ENCODE measurements at places on chromosomes 6 and 20. TPM values are rescaled to one million over a fixed set of nuclear protein-coding genes. Genes with fewer than 3 reads are reported as not detected.

PRR18 gene
- total RNA-seq, result 0.59 TPM

VWA7 gene
- 4.2 TPM for total RNA-seq

DNA sequence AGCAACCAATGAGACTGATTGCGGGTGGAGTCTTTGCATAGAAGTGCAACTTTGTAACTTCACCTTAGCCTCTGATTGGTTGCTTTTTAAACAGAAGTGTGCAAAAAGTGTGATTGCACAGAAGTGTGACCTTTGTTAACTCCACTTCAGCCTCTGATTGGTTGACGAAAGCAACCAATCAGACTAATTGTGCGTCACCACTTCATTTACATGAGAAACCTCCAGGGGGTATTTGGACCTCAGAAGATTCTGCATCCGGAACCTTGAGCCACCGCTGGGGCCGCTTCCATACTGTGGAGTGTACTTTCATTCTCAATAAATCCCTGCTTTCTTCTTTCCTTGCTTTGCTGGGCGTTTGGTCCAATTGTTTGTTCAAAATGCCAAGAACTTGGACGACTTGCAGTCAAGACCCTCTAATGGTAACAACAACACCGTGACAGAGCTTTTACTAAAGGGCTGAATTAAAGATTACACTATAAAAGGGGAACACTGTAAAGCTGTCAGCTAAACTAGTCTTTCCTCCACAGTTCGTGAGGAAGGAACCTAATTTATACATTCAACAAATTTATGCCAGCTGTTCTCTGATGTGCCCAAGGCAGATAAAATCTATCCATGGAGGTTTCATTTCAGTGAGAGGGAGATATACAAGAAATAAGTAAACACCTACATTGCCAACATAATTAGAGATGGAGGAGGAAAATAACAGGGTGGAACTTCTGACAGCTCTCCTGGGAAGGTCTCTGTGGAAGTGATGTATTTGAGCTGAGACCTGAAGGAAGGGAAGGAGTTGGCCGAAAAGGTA, 1.4 kb upstream of the HECA start:
- peaks cover 33% of the 10 kb centered on the region for H3K4me1 ChIP-seq
- no peaks in the 10 kb centered on the region for H3K27me3 ChIP-seq
- H3K36me3 ChIP-seq, result no peaks in the 10 kb centered on the region
- no peak for DNase-seq
- H3K4me3 ChIP-seq, result no peak overlapping the region

IL17F gene
- total RNA-seq, result not detected

GRCh38 chr6:45808917-45809316, 206.7 kb downstream of the CLIC5 start:
- no peak overlapping the region for H3K4me3 ChIP-seq
- no peak overlapping the region for H3K27ac ChIP-seq
- no peaks in the 10 kb centered on the region for H3K4me1 ChIP-seq
- no peaks in the 10 kb centered on the region for H3K36me3 ChIP-seq
- DNase-seq, result no peak
- no peaks in the 10 kb centered on the region for H3K27me3 ChIP-seq

- H3K4me3 ChIP-seq, result no peak overlapping the region
- H3K4me1 ChIP-seq, result no peaks in the 10 kb centered on the region
- H3K27me3 ChIP-seq, result no peaks in the 10 kb centered on the region
- no peak overlapping the region for H3K27ac ChIP-seq
These were observed 198.9 kb downstream of the NKAIN2 start for GRCh38 chr6:124002377-124003081.

DNA sequence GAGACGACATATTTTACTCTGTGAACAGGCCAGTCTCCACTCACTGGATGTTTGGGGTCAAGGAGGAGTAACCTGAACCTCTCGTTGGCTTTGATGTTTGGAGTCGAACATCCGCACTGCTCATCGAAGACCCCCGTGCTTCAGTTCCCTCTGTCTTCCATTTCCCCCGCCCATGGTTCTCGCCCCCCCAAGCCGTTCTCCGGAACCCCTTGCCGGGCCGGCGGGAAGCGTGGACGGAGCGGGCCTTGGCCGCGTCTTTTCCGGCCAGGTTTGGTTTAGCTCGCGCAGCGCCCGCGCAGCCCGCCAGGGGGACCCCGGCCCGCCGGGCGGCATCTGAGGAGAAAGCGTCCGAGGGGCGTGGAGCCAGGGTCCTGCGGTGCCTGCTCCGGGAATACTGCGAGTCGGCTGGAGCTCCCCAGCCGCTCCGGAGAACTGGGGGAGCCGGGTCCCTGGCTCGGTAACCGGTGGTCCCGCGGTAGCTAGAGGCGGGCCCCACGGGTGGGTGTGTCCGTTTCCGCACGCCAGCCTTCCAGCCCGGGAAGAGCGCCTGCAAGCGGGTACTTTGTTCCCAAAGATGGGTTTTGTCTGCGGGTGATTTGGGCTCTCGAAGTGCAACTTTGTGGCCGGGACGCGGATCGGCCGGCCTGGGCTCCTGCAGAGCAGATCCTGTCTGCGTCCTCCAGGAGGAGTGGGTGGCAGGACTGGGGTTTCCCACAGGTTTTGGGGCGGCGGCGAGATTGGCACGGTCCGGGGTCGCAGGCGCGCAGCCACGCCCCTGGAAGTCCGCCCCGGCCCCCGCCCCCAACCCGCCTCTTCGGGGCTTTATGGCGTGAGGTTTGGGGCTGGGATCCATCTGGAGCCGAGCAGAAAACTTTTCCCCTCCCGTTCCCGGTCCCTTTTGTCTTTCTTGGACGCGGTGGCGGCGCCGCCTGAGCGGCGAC, at the start of gene TMEM200A:
Gene TMEM200A, plus strand, starts transcription at position 852 of the 941 bp plus-strand sequence. CDS start 74,406 bp downstream, outside the sequence.
- H3K4me1 ChIP-seq, result peaks cover 12% of the 10 kb centered on the region
- H3K36me3 ChIP-seq, result no peaks in the 10 kb centered on the region
- H3K27me3 ChIP-seq, result peaks cover 38% of the 10 kb centered on the region
- peak within 1 kb of the TSS; percentile 68 for H3K4me3 ChIP-seq

GRCh38 chr6:101016163-101016562, 135.0 kb upstream of the ASCC3 start:
- H3K27me3 ChIP-seq, result no peaks in the 10 kb centered on the region
- H3K4me1 ChIP-seq, result no peaks in the 10 kb centered on the region
- no peak overlapping the region for H3K27ac ChIP-seq
- H3K36me3 ChIP-seq, result no peaks in the 10 kb centered on the region
- no peak for DNase-seq
- H3K4me3 ChIP-seq, result no peak overlapping the region

FAM229B gene
- total RNA-seq, result 13.6 TPM

DNA sequence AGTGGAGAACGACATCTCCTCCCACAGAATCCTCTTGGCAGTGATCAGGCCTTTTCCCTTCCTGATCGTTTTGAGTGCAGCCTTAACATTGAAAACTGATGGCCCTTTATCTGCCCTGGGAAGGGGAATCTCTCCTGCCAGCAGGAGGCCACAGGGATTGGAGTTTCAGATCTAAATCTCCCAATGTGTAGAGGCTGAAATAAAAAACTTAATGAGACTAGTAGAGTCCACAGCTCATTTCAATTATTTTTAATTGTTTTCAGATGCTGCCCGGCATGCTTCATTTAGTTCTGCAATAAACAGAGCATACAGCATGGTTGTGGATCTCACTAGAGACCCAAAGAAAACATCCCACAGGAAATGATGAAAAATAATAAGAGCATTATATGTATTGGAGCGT, 662.2 kb upstream of the HS3ST5 start:
- H3K36me3 ChIP-seq, result no peaks in the 10 kb centered on the region
- H3K27ac ChIP-seq, result no peak overlapping the region
- H3K4me3 ChIP-seq, result no peak overlapping the region
- no peak for DNase-seq

GRCh38 chr6:149608381-149608982, 40.0 kb downstream of the KATNA1 start:
- H3K36me3 ChIP-seq, result peaks cover 11% of the 10 kb centered on the region
- H3K27me3 ChIP-seq, result no peaks in the 10 kb centered on the region
- no peak overlapping the region for H3K27ac ChIP-seq
- H3K4me3 ChIP-seq, result no peak overlapping the region

DNA sequence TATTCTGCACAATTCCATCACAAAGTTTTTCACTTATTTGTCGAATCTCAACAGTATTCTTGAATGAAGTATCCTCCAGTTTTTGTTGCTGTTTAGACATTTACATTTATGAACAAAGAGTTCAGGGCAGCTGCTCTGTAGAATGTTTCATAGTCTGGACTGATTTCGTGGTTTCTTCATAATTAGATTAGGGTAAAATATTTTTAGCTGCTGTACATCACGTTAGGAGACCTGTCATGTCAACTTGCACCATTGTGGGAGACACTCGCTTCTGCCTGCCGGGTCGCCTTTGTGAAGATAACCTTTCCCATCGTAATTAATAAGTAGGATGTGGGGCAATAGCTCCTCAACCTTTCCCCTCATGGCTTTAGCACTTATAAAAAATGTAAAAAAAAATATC, 27.5 kb upstream of the RPS6KA2 start:
- H3K4me3 ChIP-seq, result no peak overlapping the region
- no peak for DNase-seq
- no peaks in the 10 kb centered on the region for H3K36me3 ChIP-seq
- no peaks in the 10 kb centered on the region for H3K27me3 ChIP-seq

- peaks cover 21% of the 10 kb centered on the region for H3K4me1 ChIP-seq
- H3K36me3 ChIP-seq, result no peaks in the 10 kb centered on the region
- no peak overlapping the region for H3K4me3 ChIP-seq
- H3K27me3 ChIP-seq, result no peaks in the 10 kb centered on the region
These were observed 12.7 kb upstream of the GSTA3 start for GRCh38 chr6:52922161-52922560.

DNA sequence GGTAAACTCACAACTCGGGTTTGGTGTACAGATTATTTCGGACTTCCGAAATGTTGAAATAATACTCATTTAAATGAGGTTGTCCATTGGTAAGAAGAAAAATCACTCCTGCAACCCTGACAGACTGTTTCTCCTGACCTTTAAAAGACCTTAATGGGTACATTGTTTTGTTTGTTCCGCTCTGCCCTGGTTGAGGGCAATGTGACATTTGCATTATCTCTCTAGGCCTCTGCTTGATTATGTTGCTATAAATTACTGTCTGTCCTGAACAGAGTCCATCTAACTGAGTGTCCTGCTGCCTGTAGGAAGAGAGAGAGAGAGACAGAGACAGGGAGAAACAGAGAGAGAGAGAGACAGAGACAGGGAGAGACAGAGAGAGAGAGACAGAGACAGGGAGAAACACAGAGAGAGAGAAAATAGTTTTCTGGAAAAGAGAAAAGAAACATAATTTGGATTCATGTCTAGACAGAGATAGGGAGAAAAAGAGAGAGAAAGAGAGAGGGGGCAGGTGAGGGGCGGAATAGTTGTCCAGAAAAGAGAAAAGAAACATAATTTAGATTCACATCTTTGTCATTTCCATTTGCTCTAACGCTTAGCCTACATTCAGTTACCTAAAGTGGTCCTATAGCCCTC, 83.2 kb downstream of the SHLD1 start:
- H3K27me3 ChIP-seq, result no peaks in the 10 kb centered on the region
- no peak overlapping the region for H3K4me3 ChIP-seq
- H3K36me3 ChIP-seq, result no peaks in the 10 kb centered on the region

- H3K27ac ChIP-seq, result no peak overlapping the region
- no peaks in the 10 kb centered on the region for H3K4me1 ChIP-seq
- no peaks in the 10 kb centered on the region for H3K36me3 ChIP-seq
- no peaks in the 10 kb centered on the region for H3K27me3 ChIP-seq
- DNase-seq, result no peak
- H3K4me3 ChIP-seq, result no peak overlapping the region
These were observed 72.9 kb downstream of the PSMB1 start for GRCh38 chr6:170480050-170480692.

- no peaks in the 10 kb centered on the region for H3K27me3 ChIP-seq
- no peaks in the 10 kb centered on the region for H3K36me3 ChIP-seq
- H3K4me3 ChIP-seq, result no peak overlapping the region
- no peak overlapping the region for H3K27ac ChIP-seq
- no peaks in the 10 kb centered on the region for H3K4me1 ChIP-seq
These were observed 135.9 kb upstream of the PDE10A start for GRCh38 chr6:165798991-165799390.

DNA sequence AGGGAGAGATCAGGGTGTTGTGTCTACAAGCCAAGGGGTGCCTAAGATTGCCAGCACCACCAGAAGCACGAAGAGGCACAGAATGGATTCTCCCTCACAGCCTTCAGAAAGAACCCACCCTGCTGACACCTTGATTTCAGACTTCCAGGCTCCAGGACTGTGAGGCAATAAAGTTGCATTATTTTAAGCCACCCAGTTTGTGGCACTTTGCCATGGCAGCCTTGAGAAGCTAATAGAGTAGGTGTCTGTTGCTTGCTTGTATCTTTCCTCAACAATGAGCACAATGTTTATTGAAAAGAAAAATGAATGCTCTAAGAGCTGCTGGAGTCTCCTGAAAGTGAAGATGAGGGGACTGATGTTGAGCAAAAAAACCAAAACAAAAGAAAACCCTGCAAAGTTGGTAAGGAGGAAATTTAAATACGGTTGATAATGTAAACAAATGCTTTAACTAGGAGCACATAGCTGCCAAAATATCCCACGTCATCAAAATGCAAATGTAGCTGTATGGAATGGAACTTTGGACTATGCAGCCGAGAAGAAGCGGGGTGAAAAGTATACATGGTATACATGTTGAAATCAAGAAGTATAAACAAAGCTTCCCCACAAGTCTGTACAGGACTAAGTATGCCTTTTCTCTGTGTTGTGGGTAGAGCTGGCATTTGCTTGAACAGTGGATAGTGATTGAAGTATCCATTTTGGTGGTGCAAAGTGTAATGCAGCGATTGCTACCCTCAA, 8.0 kb downstream of the IL20RA start:
- no peak for DNase-seq
- H3K36me3 ChIP-seq, result no peaks in the 10 kb centered on the region
- no peaks in the 10 kb centered on the region for H3K4me1 ChIP-seq

DNA sequence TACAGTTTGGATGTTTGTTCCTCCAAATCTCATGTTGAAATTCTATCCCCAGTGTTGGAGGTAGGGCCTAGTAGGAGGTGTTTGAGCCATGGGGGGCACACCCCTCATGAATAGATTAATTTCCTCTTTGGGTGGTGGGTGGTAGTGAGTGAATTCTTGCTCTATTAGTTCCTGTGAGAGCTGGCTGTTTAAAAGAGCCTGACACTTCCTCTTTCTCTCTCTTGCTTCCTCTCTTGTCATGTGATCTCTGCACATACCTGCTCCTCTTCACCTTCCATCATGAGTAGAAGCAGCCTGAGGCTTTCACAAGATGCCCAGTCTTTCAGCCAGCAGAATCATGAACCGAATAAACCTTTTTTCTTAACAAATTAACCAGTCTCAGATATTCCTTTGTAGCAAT, 340.2 kb upstream of the CHD6 start:
- H3K4me1 ChIP-seq, result no peaks in the 10 kb centered on the region
- H3K36me3 ChIP-seq, result no peaks in the 10 kb centered on the region
- no peak overlapping the region for H3K27ac ChIP-seq
- peaks cover 3% of the 10 kb centered on the region for H3K27me3 ChIP-seq

GRCh38 chr6:43124481-43124880, 46.6 kb upstream of the SRF start:
- no peak for DNase-seq
- no peaks in the 10 kb centered on the region for H3K27me3 ChIP-seq
- H3K27ac ChIP-seq, result no peak overlapping the region
- no peak overlapping the region for H3K4me3 ChIP-seq

GRCh38 chr6:64489763-64490162, 854.2 kb downstream of the PHF3 start:
- no peak overlapping the region for H3K4me3 ChIP-seq
- H3K27ac ChIP-seq, result no peak overlapping the region
- no peak for DNase-seq
- no peaks in the 10 kb centered on the region for H3K4me1 ChIP-seq
- H3K36me3 ChIP-seq, result no peaks in the 10 kb centered on the region
- no peaks in the 10 kb centered on the region for H3K27me3 ChIP-seq
